ENCODE measurements at places on chromosomes 1 and 21.

GRCh38 chr1:21818656-21819055 lies 6.6 kb downstream of the LDLRAD2 start:
- DNase-seq = no peak

GRCh38 chr1:44826375-44827196 lies 16.5 kb downstream of the PTCH2 start:
- DNase-seq = no peak

DNA sequence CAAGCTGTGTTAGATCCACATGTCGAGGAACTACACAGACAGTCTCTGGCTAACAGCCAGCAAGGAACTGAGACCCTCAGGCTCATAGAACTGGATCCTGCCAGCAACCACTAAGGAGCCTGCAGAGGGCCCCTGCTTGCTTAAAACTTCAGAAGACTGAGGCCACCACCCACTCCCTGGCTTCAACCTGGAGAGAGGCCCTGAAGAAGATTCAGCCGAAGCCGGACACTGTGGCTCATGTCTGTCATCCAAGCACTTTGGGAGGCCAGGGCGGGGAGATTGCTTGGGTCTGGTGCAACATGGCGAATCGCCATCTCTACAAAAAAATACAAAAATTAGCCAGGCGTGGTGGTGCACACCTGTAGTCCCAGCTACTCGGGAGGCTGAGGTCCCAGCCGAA lies 92.6 kb upstream of the TMPRSS2 start:
- DNase-seq = no peak

- DNase-seq = no peak
Observed at GRCh38 chr1:55441489-55441888, 226.3 kb upstream of the USP24 start.
